ENCODE measurements at places on chromosomes 5 and 9.

GRCh38 chr9:114619191-114619761 is 8.2 kb downstream of the TMEM268 start:
- no peak for DNase-seq

DNA sequence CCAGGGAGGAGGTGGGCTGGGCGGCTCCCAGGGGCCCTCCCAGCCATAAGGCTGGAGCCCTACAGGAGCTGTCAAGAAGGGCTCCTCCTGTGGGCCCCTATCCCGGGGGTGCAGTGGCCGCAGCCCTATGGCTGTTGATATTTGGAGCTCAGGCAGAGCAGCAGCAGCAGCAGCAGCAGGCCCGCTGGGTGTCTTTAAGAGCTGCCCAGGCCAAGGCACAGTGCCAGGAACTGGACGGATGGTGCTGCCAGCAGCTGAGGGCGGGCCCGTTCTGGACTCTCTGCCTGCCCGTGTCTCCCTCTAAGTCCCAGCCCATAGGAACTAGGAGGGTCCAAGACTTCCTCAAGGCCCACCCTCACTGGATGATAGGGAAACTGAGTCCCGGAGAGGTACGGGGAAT is 3.6 kb downstream of the AK1 start:
- no peak for DNase-seq

DNA sequence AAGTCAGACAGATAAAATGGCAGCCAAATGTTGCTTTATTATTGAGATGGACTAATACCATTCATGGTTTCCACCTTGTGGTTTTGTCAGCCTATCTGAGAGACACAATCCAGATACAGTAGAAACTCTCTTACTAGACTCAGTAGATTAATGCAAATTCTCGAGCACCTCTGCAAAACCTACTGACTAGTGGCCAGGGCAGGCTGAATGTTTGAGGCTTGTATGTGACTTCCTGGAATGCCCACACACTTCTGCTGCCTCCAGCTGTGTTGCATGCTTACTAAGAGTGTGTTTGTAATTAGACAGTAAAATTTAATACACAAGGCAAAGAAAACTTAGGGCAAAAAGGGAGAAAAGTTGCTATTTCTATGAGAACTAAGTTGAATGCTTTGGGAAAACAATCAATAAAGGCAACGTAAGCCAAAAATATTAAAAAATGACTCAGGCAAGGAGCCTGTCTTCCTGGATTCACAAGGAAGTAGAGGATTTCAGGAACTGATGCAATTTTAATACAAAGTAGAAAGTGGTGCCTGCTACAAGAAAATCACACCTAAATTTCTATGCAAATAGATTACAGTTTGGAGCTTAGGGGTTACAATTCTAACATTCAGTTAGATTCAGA is 30.2 kb upstream of the CCNG1 start:
- no peak for DNase-seq

- DNase-seq = no peak
These were observed 16.9 kb downstream of the LMX1B start for GRCh38 chr9:126630458-126631237.

DNA sequence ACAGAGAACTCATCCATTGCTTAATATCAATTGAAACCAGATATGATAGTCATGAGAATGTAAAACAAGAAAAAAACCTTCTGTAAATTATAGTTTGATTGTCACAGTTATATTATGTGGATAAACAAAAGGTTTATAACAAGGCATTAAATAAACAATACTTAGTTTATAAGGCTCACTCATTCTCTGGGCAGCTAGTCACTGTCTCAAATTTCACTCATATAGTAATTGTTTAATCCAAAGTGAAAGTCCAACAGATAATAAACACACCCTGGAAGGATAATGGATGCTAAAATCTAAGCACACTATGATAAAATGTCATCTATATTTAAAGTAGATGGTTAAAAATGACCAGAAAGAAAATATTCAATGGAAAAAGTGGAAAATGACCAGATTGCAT is 30.8 kb upstream of the SLC12A2 start:
- no peak for DNase-seq

DNA sequence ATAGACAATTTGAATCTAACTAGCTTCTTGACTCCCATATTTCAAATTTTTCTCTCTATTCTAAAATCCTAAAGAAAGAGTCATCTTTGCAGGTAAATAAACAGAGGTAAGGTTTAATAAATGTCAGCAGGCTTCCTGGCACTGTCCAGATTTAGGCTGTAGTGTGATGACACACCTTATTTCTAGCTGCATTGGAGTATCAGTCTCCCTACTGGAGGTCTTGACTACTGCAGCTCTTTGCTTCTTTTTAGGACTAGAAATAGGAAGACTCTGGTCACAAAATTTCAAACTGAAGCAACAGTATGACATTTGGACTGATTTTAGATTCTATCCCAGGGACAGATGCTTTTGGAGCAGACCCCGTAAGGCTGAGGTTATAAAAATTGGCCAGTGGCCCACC is 40.7 kb upstream of the PPP3R2 start:
- DNase-seq = no peak

- DNase-seq = no peak
These were observed 685.3 kb upstream of the EDIL3 start for GRCh38 chr5:85069659-85070640.

DNA sequence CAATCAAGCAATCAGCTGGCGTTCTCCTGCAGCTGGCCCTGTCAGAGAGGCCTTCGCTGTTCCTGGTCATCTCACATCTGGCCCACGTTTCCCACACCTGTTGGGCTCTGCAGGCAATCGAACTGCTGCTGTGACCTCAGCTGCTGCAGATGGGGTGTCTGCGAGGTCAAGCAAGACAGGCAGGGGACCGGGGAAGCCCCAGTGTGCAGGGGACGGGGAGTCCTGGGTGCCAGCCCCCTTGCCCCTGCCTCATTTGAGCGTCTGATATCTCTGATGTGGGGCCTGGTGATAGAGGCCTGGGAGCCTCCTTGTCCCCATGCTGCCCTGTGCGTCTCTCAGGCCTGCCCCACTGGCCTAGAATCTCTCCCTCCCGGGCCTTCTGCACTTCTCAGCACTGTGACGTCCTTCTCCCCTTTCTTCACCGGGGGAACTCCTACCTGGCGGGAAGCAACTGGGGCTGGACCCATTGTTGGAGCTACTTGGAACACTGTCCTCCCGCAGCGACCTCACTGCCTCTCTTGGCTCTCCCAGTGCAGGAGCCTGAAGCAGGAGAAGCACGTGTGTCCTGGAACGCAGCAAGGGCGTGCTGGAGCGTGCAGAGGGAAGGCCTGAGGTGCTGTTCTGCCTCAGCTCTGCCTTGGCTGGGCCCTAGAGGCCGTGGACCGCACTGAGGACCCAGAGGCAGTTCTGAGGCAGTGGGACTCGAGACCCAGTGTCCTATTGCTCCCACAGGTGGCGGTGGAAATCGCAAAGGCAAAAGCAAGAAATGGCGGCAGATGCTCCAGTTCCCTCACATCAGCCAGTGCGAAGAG is 3.9 kb downstream of the GRK6 start:
- no peak for DNase-seq

- no peak for DNase-seq
These were observed 105.8 kb downstream of the TTLL11 start for GRCh38 chr9:121987314-121987713.

- no peak for DNase-seq
These were observed 140.9 kb downstream of the ARHGEF28 start for GRCh38 chr5:73766902-73767301.

- DNase-seq = no peak
These were observed 127.0 kb upstream of the RPS23 start for GRCh38 chr5:82405161-82405560.

DNA sequence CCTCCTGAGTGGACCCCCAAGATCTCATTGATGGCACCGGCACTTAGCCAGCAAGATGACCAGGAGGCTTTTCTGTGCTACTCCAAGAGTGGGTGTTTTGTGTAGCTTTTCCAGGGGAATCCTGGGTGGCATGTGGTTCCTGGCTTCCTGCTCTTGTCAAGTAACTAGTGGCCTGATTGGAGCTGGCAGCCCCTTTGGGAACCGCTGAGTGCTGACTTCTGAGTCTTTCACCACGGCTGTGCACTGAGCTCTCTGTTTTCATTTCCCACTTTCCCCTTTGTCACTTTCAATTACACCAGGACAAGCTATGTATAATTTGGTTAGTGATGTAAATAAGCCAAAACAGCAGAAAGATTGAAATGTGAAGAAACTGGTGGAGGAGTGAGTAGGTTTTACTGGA is 255.4 kb downstream of the GOLPH3 start:
- no peak for DNase-seq

DNA sequence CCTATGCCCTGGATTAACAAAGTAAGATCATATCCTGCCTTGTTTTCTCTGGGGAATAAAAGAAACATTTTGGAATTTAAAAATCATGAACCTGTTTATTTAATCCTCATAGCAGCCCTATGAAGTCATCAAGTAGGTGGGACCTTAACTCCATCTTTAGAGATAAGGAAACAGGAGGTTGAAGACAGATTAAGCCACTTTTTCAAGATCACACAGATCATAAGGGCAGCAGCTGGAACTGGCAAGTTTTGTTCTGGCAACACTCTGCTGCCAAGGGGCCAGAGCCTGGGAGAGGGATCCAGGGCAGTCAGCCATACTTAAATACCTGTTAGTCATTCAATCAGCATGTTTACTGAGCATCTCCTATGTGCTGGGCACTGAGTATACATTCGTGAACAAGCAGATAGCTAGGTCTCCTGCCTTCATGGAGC is 63.7 kb downstream of the SLC1A1 start:
- DNase-seq = no peak

- no peak for DNase-seq
These were observed 21.6 kb upstream of the SSBP2 start for GRCh38 chr5:81772488-81772887.
